ENCODE measurements at places on chromosomes 2 and 18. TPM values are rescaled to one million over a fixed set of nuclear protein-coding genes. Genes with fewer than 3 reads are reported as not detected.

Gene SLC8A1
- polyA plus RNA-seq = 6.6 TPM

Gene ZNF385B
- not detected for polyA plus RNA-seq

Gene REL
- 1.2 TPM for polyA plus RNA-seq

Gene MC5R
- not detected for polyA plus RNA-seq

Gene MC2R
- polyA plus RNA-seq = not detected

Gene UGT1A10
- not detected for polyA plus RNA-seq

Gene AOX1
- polyA plus RNA-seq = 21.7 TPM
